Activated T-helper 1 cell treated with anti-CD3 and anti-CD28 coated beads, Interleukin-2, amount 50 U/mL, for 16 hours (primary cell): ENCODE measurements at places on chromosomes 3 and 15.

DNA sequence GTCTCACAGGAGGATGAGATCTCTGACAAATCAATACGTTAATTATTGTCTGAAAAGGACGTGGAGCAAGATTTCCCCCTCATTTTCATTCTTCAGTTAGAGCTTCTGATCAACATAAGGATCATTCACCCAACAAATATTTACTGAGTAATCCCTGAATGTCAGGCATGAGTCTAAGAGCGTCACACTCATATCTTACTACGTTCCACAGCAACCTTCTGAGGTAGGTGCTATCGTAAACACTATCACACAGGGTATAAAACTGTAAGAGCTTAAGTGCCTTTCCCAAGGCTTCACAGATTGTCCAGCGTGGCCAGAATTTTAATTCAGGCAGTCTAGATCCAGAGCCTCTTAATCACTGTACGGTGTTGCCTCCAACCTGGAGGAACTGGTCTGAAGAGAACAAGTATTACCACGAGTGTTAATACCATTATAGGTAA lies 10.6 kb upstream of the TM4SF1 start:
- no peak for DNase-seq

- no peak for DNase-seq
Observed at GRCh38 chr3:58857402-58857801, 190.8 kb upstream of the FAM3D start.

- no peak for DNase-seq
Observed at GRCh38 chr15:60391722-60392315, 6.0 kb downstream of the ANXA2 start.

DNA sequence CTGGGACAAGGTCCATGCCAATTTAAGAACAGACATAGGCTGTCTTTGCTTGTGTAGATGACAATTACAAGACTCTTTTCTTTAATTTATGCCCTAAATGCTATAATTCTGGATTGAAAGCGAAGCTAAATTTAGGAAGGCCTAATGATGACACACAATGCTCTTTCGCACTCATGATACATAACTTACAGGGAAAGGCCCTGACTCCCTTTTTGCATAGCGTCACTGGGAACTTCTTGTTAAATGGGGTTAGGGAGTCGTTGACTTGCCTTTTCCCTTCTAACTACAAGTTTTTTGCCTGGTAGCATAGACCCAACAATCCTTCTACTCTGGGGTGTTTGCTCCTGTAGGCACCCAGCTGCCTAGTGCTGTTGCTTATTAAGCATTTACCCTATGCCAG lies 329.5 kb upstream of the LRRFIP2 start:
- DNase-seq = no peak

DNA sequence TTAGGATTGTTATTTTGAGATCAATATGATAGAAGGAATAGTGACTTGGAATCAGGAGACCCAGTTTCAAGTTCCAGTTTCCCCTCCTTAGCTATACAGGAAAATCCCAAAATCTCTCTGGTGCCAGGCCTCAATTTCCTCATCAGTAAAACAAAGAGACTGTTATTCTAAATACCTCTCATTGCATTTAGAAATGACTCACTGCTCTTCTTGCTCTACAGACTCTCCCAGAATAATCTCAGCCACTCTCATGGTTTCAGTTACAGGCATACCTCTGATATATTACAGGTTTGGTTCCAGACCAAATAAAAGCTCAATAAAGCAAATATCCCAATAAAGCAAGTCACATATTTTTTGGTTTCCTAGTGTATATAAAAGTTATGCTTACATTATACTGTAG lies 28.3 kb downstream of the IMPG2 start:
- DNase-seq = no peak

- DNase-seq = peak; percentile 6
Observed at GRCh38 chr15:73677146-73677607, 7.0 kb upstream of the CD276 start.

DNA sequence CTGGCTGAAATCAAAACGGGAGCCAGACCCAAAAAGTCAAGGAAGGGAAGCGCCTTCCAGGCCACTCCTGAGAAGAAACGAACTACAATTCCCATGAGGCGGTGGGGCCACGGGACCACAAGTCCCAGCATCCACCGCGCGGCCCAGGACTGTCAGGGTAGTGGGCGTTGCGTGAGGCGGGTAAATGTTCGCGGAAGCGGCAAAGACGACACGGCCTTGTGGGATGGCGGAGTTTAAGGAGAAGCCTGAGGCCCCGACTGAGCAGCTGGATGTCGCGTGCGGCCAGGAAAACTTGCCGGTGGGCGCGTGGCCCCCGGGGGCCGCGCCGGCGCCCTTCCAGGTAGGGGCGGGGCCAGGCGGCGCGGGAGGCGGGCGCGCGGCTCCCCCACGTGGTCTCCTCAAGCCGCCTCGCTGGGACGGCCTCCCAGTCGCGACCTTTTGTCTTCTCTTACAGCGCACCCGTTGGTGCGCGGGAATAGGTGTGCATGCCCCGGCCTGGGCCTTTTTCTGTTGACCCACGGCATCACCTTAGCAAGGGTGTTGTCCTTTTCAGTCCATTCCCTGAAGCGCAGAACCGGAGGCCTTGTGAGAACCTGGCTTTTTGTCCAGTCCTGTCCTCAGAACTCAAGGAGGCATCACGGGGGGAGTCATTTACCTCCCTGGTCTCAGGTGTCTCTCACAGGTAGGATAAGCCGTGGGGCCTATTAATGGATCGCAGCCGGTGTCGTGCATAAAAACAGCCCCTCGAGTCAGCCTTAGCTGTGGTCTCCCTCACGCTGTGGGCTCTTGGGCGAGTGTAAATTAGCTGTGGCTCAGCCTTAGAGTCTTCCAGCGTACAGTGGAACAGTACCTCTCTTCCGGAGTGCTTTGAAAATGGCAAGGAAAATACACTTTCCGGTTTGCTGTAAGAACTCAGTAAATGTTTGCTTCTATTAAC lies at the start of gene SETMAR:
SETMAR (plus strand) TSS at position 183 of the 937 bp plus-strand sequence; CDS start at position 185, 2 bp downstream.
- DNase-seq = peak; percentile 70

DNA sequence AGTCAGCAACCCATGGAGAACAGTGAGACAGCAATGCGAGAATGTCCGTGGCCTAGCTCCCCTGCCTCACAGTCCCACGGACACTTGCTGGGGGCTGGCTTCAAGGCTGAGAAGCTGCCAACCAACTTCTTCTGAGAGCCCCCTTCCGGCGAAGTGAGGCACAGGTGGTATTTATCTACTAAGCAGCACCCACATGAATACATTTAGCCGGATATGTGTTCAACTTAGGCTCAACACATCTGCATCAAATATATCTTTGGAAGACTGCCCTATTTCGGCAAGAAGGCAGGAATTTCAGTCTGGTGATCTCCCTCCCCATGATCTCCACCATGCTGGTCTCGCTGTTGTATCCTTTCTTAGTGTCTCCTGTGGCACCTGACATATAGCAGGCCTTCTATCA lies 340.9 kb upstream of the NR2E3 start:
- DNase-seq = no peak

DNA sequence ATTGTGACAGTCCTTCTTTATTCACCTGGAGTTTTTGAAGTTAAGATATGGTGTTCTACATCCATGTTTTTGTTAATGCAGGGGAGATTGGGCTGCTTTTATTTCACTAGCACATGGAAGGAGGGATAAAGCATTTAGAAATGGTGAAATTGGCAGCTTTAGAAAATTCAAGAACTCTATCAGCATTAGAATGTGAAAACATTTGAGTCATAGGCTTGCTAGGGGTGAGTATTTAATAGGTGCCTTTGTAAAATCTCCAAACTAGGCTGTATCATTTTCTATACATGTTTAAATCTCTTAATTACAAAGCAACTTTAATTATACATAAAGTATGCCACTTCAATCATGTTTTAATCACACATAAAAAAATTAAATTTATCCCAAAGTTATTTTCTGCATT lies 12.9 kb downstream of the NLGN1 start:
- DNase-seq = no peak

DNA sequence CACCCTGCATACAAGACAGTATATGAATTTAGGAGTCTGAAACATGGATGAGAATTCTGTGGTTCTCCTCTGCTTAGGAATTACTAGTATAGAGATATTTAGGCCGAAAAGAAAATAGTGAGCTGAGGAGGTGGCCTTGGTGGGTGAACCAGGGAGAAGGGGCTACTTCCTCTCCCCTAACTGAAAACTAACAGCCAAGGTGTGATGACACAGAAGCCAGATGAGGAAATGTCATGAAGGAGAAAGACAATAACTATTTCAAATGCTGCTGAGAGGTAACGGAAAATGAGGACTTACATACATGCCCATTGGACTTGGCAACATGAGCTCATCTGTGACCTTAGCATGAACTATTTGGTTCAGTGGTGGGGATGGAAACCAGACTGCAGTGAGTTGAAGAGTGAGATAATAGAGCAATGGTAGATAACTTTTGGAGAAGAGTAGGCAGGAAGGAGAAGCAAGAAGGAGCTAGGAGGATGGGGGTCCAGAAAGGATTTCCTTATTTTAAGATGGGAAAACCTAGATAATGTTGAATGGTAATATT lies 114.4 kb upstream of the TSPAN3 start:
- DNase-seq = no peak

DNA sequence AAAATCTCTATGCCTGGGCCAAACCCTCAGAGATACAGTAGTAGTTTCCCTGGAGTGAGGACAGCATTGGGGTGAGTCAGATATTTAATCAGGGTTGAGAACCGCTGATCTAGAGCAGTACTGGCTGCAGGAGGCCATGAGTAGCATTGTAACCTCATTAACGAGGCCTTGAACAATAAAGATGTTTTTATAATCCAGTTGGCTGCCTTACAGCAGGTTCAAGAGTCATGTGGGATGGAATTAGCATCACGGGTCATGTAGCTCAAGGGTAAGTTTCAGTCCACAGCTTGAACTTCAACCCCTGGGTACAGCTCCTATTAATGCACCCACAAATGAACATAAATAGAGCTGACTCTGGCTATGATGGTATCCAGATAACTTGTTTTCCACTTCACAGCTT lies 5.1 kb downstream of the HPS3 start:
- DNase-seq = no peak

GRCh38 chr3:39362192-39362591 lies 21.0 kb upstream of the SLC25A38 start:
- DNase-seq = no peak

GRCh38 chr15:37038716-37039106 lies 61.6 kb downstream of the MEIS2 start:
- no peak for DNase-seq

- DNase-seq = no peak
Observed at GRCh38 chr15:55846116-55846707, 103.3 kb upstream of the PRTG start.

- DNase-seq = no peak
Observed at GRCh38 chr3:11379824-11380701, 107.9 kb downstream of the ATG7 start.

DNA sequence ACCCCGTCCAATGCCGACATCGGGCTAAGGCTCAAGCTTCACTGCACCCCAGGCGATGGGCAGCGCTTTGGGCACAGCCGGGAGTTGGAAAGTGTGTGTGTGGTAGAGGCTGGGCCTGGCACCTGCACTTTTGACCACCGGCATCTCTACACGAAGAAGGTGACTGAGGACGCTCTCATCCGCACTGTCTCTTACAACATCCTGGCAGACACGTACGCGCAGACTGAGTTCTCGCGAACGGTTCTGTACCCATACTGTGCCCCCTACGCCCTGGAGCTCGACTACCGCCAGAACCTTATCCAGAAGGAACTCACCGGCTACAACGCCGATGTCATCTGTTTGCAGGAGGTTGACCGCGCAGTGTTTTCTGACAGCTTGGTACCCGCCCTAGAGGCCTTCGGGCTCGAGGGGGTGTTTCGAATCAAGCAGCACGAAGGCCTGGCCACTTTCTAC lies 1.0 kb downstream of the PDE12 start:
- DNase-seq = no peak

DNA sequence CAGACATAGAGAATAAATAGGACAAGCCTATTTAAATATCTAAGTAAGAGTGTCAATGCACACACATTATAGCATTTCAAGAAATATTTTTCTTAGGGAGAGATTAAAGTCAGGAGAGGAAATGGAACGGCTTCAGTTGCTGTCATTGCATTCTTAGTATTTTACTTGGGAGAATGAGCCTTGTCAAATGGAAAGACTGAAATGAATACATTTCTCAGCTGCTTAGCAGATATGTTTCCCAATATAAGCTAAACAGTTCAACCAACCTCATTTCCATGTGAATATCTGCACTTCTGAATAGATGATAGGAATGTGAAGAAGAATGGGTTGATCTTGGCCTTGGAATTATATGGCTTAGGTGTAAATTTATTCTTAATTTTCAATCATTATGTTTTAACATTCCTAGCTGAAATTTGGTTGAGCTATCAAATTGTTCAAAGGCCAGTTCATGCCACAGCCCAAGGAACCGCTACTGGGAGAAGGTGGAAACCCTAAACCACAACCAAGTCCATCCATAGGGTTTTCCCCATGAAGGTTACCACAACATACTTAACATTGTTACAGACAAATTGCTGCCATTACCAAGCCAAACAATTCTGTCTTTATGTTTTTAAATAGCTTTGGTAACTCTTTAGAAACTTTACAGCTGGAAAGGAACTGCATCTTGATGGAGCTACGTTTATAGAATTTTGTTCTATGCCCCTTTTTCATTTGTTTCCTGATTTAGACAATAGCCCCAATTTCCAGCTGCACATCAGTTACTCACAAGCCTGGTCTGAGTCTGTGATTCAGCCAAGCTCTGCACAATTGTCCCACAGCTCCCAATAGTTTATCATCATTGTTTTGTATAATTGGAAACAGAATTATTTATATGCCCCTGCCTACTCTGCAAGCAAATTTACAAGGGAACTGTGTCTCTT lies 459.6 kb downstream of the MECOM start:
- no peak for DNase-seq

DNA sequence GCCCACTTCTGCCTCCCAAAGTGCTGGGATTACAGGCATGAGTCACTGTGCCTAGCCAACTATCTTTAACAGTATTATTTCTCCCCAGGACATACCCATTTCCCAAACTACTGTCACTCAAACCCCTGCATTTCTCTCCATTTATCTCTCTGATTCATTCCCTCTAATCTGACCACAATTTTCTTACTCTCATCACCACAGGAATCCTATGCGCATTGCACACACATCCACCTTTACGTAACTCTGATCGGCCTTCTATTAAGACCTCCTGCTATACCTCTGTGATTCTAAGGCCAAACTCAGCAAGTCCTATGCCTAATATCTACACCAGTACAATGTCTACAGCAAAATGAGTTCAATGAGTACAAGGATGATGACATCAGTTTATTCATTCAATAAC lies 235.0 kb downstream of the ULK4 start:
- DNase-seq = no peak

- no peak for DNase-seq
Observed at GRCh38 chr3:170724599-170725280, 138.9 kb upstream of the SLC7A14 start.

DNA sequence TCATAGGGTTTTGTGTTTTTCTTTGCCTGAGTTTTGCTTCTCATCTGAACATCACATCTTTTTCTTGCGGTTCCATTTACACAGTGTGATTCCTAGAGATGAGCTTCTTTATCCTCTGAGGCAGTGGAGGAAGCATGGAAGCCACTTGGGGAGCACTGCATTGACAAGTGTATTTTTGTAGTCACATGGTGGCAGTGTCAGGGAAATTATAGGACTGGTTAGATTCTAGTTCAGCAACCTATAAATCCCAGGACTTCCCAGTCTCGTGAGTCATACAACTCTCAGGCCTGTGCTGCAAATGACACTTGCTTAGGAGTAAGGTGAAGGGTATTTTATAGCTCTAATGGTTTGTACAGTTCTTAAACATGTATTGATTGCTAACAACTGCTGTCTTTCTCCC lies 58.4 kb downstream of the RBM6 start:
- DNase-seq = no peak

- DNase-seq = no peak
Observed at GRCh38 chr15:82875411-82876003, 66.1 kb downstream of the WHAMM start.

- no peak for DNase-seq
Observed at GRCh38 chr3:137771401-137772213, 7.5 kb downstream of the SOX14 start.
